ENCODE measurements at places on chromosomes 5 and 9.
A peak's percentile ranks its signal among the peaks of the same experiment; 100 is the strongest.

- no peak for DNase-seq
Observed at GRCh38 chr5:118891252-118891651, 97.1 kb downstream of the DTWD2 start.

DNA sequence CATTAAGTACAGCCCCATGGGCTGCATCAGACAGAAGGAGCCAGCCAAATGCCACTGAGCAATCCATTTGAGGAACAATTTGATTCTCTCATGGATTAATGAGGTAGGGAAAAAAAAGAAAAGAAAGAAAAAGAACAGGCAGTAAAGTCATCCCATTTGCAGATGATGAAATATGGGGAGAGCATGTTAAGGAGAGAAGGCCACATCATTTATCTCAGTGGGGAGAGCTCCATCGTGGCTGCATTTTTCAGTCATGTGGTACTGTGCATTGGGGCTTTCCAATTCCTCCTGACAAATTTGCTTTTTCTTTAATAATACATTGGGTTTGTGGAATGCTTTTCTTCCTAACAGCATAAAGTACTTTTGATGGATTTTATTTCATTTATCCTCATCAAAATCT, 375.2 kb upstream of the TLE4 start:
- no peak for DNase-seq

DNA sequence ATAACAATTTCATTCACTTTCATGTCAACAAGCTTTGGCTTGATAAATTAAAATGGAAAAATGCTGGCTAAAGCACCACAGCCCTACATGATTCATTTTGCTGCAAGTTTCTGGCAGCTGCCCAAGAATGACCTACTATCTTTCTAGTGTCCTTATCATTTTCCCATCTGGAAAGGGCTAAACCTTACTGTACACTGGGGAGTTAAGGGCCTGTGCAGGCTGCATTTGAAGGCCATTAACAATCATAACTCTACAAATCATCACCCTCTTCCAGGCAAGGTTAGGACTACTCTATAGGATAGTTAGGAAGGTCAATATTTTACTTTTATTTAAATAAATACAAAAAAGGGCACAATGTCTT, 579.7 kb upstream of the ZNF608 start:
- DNase-seq = peak; percentile 85

- DNase-seq = peak; percentile 55
Observed at GRCh38 chr9:76996700-76997099, 22.8 kb upstream of the FOXB2 start.

DNA sequence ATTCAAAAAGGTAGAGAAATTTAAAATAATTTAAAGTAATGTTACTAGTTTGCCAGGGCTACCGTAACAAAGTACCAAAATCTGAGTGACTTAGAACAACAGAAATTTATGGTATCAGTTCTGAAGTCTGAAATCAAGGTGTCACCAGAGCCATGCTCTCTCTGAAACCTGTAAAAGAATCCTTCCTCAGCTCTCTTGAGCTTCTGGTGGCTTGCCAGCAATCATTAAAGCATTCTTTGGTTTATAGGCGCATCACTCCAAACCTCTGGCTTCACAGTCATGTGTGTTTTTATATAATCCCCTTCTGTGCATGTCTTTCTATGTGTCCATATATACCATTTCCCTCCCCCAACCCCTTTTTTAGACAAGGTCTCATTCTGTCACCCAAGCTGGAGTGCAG, 220.3 kb downstream of the COX7C start:
- no peak for DNase-seq

DNA sequence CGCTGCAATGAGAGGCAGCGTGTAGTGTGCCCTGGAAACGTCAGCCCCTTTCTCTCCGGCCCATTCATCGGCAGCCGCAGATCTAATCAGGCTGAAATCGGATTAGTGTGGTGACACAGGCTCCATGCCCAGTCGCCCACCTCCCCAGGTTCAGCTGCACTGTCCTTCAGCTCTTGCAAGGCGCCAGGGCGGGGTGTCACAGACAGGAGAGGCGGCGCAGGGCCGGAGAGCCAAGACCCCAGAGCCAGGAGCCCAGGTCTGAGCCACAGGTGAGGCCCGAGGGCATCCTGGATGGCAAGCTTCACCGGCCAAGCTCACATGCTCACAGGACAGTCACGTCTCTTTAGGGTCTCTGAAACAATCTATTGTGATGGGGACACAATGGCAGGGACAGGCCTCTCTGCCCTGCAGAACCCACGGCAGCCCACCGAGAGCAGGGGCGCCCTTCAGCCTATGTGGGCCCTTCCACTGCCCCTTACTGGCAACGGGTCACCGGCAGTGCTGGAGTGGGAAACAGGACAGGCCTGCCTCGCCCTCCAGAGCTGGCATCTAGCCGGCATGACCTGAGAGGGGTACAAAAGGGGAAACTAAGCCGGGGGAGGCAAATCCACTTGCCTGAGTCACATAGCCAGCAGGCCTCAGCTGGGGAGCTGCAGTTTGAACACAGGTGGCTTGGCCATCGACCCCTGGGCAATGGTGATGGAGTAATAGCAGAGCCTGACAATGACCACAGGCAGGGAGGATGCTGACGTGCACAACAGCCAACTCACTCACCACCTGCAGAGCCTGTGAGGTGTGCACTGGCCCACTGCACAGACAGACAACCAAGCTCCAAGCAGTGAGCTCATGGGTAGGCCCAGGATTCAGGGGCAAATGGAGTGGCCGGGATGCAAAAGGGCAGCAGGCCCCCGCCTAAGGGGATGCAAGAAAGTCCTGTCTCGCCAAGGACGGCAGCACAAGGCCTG, 48.1 kb downstream of the VAV2 start:
- no peak for DNase-seq

DNA sequence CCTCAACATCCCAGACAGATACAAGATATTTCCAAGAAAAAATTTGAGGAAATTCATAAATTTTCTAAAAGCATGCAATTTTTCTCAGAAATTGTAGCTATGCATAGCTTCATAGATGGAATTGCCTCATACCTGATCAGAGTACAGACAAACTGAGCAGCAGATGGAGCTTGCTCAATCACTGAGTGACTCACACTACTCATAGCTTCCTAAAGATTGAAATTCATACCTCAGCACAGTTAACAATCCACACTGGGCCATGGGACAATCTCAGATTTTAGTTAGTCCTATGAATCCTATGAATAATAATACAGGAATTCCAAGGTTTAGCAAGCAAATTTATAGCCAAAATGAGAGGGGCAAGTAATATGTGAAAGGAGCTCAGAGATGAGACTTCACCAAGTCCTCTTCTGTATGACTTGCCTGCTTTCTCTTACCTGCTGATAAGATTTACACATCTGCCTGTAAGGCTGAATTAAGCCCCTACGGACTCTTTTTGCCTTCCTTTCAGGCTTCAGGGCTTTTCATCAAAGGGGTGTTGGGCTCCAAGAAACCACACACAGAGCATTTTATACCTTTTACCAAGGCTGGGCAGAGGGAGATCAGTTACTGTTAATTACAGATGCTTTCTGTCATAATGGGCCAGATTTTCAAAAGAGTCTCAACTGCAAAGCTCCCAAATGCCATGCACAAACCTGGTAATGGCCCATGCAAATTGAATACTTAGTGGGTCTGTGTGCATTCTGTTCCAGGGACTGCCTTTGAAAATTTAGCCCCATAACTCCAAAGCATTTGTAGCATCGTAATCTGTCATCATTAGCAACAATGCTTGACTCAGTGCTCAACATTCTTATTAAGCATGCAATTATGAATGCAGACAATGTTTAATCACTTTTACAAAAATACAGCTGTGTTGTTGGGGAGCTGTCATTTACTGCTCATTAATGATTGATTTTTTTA, 439.3 kb downstream of the DTWD2 start:
- no peak for DNase-seq

DNA sequence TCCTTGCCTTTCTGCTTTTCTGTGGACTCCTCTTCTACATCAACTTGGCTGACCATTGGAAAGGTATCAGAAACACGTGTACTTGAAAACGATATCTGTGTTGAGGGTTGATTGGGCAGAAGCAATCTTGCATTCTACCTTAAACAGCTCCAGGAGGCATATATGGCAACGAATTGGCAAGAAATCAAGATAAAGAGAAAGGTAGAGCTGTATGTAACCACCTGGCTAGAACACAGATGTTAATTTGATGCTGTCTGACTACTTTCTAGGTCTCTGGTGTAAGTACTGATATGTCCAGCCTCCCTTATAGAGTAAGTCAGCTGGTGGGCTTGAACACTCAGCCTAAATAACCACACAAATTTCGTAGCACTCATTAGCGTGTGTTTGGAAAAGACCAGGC, 1.3 kb downstream of the MAN1B1 start:
- DNase-seq = no peak

DNA sequence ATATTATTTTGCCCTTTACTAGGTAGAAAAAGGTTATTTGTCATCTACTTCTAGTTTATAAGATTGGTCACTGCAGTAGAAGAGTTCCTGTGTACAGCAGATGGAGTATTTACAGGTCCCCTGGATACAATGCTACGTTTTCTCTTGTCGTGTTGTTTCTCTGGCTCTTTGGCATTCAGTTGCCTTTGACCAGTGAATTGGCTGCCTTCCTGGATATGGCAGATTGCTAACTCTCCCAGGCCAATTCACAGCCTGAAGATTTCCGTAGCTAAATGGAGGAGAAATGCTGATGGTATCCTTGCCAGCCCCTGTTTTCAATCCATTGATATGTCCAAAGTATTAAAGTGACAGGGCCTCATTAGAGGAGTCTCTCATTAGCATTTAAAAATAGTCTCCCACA, 32.5 kb upstream of the GNAQ start:
- DNase-seq = no peak

- no peak for DNase-seq
Observed at GRCh38 chr9:3879726-3880505, 354.1 kb upstream of the RFX3 start.

DNA sequence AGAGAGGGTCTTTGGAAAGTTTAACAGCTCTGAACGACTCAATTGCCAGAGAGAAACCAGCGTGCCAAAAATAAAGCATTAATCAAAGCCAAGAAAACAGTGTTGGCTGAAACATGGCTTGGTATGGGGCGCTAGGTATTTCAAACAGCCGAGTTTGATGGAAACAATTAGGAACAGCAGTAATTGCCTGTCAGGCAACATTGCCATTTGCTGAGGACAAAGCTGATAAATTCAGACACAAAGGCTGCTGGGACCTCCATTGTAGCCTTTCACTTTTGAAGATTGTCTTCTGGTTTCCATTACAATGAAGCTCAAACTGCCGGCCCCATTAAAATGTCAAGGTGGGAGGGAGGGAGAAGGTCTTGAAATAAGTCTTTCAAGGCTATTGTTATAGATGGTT, 125.4 kb upstream of the SPDL1 start:
- no peak for DNase-seq

DNA sequence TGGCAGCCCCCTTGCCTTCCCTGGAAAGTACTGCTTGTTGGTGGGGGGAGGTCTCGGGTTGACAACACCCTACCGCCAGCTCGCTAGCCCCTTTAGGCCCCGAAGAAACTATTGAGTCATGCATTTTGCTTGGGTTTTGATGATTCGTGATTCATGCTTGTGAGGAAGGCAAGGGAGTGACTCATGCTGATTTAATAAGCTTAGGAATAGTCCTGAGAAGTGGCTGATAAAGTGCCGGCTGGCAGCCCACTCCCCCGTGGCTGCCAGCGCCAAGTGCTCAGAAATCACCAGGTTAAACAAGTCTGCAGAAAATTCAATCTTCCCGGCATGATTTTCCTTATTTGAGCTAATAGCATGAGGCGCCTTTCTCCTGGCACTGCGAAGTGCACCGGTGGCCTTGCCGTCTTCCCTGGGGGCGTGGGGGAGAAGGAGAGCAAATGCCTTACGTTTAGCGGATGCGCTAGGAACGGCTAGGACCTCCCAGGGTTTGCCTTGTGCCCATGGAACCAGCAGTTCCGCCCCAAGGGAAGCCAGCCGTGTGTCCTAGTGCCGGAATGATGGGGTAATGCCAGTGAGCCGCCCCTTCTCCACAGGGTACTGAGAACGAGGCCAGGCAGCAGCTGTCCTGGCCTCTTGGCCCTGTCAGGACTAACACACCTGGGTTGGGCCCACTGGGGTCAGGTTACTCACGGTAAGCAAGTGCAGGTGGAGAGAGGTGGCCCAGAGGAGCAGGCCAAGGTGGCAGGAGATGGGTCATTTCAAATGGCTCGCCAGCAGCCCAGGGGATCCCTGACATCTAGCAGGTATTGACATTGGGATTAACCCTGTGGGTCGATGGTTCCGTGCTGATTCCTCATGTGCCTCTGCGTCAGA, 151.9 kb downstream of the MACROH2A1 start:
- DNase-seq = peak; percentile 99

DNA sequence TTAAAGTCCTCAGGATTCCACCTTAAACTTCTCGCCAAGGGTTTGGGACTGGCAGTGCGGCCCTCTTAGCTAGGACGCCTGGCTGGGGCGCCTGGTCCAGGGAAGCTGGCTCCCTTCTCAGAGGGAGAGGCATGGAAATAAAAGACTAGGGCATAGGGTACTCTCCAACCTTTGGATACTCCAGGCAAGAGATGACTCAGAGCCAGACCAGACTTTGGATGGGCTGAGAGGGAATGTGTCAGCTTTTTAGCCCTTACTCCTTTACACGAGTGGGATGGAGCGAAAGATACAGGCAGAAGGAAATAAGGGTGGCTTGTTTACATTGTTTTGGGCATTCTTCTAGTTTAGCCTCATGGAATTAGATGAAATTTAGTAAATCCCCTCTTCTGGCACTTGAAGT, 48.2 kb downstream of the IL31RA start:
- peak; percentile 66 for DNase-seq

- no peak for DNase-seq
Observed at GRCh38 chr9:127777368-127777980, 992 bp downstream of the SH2D3C start.

DNA sequence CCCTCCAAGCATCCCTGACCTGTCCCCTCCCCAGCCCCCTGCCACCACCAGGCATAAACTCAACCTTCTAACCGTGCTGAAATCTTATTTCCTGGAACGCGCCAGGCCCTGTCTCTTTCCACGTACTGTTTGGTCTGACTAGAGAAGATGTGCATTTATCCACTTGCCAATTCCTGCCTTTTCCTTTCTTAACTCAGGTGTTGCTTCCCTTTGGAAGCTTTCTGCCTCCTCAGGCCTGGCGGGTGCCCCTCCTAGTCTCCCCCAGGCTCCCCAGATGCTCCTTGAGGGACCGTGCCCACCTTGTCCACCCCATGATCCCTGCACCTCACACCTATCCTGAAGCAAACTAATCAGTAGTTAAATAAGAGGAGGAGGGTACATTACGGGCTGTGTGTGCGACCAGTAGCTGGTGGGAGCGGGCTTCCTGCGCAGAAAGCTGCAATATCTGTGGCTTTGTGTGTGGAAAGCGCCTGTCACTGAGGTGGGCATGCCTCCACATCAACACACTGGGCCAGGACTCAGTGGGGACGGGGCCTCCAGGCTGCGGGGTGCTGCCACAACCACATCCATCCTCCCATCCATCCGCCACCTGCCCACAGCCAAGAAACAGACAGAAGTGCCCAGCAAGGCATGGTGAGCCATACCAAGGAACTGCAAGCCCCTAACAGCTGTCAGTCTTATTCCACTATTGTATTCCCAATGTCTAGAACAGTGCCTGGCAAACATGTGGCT, 73.5 kb downstream of the COL23A1 start:
- no peak for DNase-seq

Measured in ELR (cell line).